ENCODE measurements at places on chromosomes 4 and X. TPM values are rescaled to one million over a fixed set of nuclear protein-coding genes. Genes with fewer than 3 reads are reported as not detected.

RBPJ gene
- total RNA-seq, result 31.5 TPM

CXCL8 gene
- 2.5 TPM for total RNA-seq

GYPA gene
- not detected for total RNA-seq

ZNF280C gene
- 5.0 TPM for total RNA-seq

GPR119 gene
- total RNA-seq, result not detected

USP17L13 gene
- total RNA-seq, result not detected
